GM12864 (cell line): ENCODE measurements at places on chromosomes 4 and X.

DNA sequence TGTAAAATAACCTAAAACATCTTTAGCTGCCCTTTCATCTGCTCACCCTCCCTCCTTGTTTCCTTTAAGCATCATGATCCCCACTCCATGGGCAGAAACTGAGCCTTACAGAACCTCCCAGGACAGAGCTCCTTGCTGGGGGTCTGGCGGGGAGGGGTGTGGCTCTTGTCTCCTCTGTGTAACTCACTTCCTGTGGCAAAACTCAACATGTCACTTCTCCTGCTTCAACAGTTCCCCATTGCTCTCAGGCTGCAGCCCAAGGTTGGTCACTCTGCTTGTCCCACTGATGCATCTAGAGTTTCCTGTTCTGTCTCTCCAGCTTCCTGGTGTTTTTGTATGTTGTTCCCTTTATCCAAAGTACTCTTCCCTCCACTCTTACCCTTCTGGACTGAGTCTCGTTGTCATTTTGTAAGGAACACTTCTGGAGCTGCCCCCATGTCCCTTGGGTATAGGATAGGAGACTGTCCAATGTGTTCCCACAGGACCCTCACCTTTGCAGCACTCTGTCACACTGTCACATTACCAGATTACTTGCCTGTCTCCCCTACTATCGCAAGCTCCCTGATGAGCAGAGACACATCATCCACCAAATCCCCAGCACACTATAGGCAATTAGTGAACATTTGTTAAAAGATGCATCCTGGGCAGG is 19.6 kb downstream of the TMEM31 start:
- DNase-seq = no peak

- DNase-seq = no peak
These were observed 203.3 kb upstream of the FAM241A start for GRCh38 chr4:111941957-111942356.

- DNase-seq = no peak
These were observed 648.3 kb downstream of the SPRY1 start for GRCh38 chr4:124044867-124045266.

DNA sequence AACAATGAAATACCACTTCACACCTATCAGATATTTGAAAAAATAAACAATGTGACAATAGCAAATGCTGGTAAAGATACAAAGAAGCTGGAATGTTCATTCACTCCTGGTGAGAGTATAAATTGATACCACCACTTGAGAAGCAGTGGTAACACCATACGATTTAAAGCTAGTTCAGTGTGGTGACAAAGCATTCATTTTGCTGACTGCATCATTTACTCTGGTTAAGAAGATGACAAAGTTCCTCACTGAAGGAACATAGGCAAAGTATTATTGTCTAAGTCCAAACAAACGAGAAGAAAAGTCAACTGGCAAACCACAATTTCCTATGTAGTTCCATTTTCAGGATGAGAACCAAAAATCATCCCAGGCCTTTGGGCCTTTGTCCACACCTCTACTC is 102.5 kb downstream of the GEMIN8 start:
- DNase-seq = no peak

- DNase-seq = no peak
These were observed 29.7 kb downstream of the PDHA1 start for GRCh38 chrX:19373351-19373891.

DNA sequence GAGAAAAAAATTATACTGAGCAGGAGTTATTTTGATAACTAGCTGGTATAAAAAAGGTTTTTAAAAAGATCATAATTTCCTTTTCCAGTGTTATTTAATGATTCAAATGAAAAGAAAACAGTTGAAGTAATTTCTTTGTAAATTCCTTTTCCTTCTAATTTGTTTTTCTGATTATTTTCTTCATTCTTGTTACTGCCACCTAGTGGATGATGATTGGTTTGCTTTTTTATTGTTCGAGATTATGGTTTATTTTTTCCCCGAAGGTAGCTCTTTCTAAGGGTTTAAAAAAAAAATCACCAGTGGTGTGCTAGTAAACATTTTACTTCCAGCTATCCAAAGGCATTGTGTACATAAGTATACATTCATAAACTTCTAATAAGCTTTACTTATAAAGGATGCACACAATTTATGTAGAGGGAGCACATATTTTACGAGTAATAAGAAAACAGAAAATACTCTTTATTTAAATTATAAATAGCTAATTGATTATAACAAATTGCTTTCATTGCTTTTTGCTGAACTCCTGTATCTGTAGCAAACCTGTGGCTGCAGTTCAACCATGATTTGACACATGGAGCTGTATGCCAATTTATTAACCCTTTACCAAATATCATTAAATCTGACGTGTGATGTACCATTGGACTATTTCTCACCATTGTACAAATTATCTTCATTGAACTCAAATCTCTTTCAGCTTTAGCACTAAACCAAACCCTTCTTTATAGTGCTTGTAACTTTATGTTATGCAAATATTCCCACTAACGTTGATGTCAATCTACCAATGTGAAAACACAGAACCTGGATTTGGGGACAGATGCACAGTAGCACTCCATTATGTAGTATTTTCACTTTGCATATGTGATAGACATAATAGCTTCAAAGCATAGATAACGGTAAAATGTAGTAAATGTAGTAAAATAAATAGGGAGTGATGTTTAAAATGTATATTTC is 97.8 kb upstream of the ANK2 start:
- no peak for DNase-seq

DNA sequence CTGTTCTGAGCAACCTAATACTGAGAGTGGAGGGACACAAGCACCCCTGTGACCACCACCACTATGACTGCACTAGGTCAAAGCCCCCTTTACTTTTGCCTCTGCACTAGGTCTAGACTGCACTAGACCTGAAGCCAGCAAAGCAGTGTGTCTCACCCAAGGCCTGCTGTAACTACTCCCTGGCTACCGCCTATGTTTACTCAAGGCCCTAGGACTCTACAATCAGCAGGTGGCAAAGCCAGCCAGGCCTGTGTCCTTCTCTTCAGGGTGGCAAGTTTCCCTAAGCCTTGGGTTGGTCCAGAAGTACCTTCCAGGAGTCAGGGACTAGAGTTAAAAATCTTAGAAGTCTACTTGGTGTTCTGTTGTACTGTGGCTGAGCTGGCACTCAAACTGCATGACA is 15.9 kb downstream of the RAB33B start:
- DNase-seq = no peak

GRCh38 chr4:8364141-8364540 is 76.4 kb downstream of the ACOX3 start:
- DNase-seq = no peak

DNA sequence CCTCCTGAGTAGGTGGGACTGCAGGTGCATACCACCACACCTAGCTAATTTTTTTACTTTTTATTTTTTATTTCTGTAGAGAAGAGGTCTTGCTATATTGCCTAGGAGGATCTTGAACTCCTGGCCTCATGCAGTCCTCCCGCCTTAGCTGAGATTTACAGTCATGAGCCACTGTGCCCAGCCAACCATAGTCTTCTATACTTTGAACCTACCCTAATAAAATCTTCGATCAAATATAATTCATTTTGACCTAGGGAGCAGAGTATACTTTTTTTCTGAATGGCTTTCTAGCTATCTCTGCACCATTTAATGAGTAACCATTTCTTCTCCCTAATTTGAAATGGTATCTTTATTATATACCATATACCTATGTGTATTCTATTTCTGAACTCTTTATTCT is 6.7 kb downstream of the ETFDH start:
- no peak for DNase-seq

GRCh38 chr4:148364525-148364924 is 77.7 kb downstream of the NR3C2 start:
- no peak for DNase-seq

GRCh38 chr4:77917075-77917474 is 54.4 kb downstream of the MRPL1 start:
- no peak for DNase-seq

- no peak for DNase-seq
These were observed 309.5 kb upstream of the FMR1 start for GRCh38 chrX:147602176-147602696.

DNA sequence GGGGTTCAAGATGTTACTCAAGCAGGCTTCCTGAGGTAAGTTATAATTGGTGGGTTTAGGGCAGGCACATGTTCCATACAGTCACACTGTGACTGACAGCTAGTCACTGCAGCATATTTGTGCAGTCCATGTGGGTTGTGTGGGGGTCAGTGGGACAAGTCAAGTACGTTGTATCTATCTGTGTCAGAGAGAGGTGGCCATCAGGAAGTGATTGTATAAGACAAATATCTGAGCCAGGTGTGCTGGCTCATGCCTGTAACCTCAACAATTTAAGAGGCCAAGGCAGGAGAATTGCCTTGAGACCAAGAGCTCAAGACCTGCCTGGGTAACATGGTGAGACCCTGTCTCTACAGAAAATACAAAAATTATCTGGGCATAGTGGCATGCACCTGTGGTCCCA is 509.3 kb downstream of the CENPC start:
- DNase-seq = no peak

- DNase-seq = no peak
These were observed 111.5 kb upstream of the PSAPL1 start for GRCh38 chr4:7546152-7546808.

DNA sequence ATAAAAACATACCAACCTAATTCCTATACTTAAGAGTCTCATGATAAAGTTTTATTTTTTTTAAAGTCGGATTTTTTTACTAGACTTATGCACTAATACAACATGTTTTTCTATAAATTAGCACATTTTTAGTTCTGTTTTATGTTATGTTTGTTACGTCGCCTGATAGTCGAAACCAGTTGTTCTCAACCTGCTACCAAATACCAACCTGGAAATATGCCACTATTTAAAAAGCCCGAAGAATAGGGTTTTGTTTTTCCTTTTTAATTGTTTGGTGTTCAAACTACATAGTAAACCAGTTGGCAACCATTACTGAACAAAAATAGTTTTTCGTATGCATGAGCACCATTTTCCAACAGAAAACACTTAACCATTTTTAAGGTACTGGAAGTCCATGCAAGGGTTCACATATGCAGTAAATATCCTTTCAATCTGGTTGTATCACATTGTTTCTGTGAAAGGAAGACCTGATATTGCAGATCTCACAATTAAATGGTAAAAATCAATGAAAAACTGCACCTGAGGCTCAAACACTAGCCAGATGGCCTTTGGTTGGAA is 1.4 kb downstream of the WDFY3 start:
- DNase-seq = no peak

GRCh38 chrX:46340696-46341095 is 204.5 kb downstream of the ZNF674 start:
- DNase-seq = no peak

- DNase-seq = no peak
These were observed 1.3 kb downstream of the BDH2 start for GRCh38 chr4:103098341-103098740.

- peak; percentile 41 for DNase-seq
These were observed 114.6 kb downstream of the ARHGAP10 start for GRCh38 chr4:147846318-147847155.

GRCh38 chr4:55438314-55438713 is 42.6 kb downstream of the TMEM165 start:
- no peak for DNase-seq

DNA sequence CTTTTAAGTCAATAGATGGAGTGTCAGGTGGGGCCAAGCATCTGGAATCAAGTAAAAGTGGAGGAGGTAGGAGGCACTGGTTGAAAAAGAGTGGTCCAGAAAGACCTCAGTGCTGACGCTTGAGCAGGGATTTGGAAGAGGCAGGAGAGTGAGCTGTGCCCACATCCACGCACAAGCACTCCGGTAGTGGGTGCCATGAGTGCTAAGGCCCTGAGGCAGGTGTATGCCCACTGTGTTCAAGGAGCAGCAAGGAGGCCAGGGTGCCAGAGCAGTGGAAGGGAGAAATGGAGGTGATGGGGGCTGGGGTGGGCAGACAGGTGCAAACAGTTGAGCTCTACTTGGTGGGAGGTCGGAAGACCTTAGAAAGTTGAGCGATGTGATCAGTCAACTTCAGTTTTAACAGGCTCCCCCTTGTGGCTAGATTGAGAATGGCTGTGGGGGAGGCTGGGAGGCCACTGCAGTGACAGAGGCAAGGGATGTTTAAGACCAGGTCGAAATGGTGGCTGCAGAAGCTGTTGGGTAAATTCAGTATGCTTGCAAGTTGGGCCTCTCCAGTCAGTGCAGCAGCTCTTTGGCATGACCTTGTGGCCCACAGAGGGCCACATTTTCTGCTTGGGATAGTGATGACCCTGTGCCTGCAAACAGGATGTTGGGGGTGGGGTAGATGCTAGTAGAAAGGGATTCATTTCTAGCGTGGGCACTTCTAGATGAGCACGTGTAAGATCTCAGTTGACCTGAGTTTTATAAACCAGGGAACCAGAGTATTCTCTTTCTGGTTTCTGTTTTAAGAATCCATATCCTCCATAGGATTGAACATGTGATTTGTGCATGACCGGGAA is 12.7 kb downstream of the TKTL1 start:
- no peak for DNase-seq

DNA sequence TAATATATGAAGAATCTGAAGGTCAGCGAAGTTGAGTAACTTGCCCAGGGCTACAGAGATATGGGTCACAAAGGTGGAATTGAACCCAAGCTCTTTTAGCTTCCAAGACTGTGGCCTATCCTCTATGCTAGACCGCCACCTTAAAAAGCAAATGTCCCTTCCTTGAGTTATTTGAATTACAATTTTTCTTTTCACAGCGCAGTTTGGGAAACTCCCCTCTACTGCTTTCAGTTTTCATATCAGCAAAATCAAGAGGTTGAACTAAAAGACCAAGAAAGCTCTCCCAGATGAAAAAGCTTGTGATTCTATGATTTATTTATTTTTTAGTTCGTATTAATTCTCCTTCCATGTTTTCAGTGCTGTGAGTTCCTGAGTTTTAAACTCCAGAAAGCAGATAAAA is 174.5 kb upstream of the C1QTNF7 start:
- DNase-seq = peak; percentile 13

DNA sequence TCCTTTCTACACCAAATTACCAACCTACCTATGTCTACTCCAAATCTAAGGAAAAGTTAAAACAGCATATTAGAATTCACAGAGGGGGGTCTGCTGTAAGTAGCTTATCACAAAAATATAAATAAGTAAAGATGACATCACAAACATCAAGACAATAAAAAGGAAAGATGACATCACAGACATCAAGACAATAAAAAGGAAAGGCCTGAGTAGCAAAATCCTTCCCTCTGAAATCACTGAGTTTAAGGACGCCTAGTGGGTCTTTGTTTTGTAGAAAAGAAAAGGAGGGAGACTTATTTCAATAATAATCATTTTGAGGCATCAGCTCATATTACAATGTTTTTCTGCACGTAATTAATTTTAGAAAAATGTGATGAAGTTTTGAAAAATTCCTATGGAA is 707.0 kb upstream of the GRID2 start:
- DNase-seq = no peak

- DNase-seq = peak; percentile 66
These were observed 62.6 kb downstream of the COQ2 start for GRCh38 chr4:83221897-83222441.

DNA sequence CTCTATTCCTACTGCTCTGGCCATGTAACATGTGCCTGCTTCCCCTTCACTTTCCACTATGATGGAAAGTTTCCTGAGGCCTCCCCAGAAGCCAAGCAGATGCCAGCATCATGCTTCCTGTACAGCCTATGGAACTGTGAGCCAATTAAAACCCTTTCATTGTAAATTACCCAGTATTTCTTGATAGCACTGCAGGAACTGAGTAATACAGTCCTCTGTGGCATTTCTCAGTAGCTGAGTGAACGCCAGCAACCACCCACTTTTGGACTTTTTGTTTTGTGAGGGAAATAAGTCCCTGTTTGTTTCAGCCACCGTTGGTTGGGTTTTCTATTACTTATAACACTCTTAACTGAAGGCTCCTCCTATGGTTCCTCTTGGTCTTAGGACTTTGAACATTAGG is 104.1 kb downstream of the C4orf51 start:
- no peak for DNase-seq

- no peak for DNase-seq
These were observed 685 bp downstream of the COMMD8 start for GRCh38 chr4:47462799-47463234.

GRCh38 chrX:129158505-129158904 is 364.8 kb downstream of the SMARCA1 start:
- no peak for DNase-seq
